ENCODE measurements at places on chromosomes 1 and 21.

- H3K4me3 ChIP-seq = no peak overlapping the region
- no peaks in the 10 kb centered on the region for H3K27me3 ChIP-seq
- no peak overlapping the region for H3K27ac ChIP-seq
- no peaks in the 10 kb centered on the region for H3K36me3 ChIP-seq
Measured at GRCh38 chr1:69747207-69747606, 179.5 kb downstream of the LRRC7 start.

DNA sequence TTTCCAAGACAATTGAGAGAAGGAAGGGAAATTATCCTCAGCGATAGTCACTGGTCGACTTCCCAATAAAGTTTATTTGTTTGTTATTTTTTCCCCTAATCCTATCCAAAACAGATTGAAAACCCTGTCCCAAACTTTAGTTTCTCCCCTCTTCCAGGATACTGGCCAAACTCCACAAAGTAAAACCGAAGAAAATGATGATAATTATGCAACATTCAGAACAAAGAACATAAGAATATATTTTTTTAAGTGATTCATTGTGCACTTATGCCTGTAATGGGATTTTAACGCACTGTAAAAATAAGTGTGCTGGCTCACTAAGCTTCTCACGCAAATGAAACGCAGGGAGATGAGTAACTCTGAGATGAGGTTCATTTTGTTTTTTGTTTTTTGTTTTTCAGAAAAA, 6.0 kb downstream of the GLIS1 start:
- H3K27me3 ChIP-seq = peaks cover 66% of the 10 kb centered on the region
- H3K4me3 ChIP-seq = no peak overlapping the region
- H3K36me3 ChIP-seq = no peaks in the 10 kb centered on the region
- no peak overlapping the region for H3K27ac ChIP-seq

GRCh38 chr1:36591278-36591677, 108.6 kb upstream of the CSF3R start:
- H3K27ac ChIP-seq = no peak overlapping the region
- H3K4me1 ChIP-seq = no peaks in the 10 kb centered on the region
- no peaks in the 10 kb centered on the region for H3K36me3 ChIP-seq
- no peak overlapping the region for H3K4me3 ChIP-seq
- DNase-seq = no peak
- H3K27me3 ChIP-seq = peaks cover 100% of the 10 kb centered on the region

DNA sequence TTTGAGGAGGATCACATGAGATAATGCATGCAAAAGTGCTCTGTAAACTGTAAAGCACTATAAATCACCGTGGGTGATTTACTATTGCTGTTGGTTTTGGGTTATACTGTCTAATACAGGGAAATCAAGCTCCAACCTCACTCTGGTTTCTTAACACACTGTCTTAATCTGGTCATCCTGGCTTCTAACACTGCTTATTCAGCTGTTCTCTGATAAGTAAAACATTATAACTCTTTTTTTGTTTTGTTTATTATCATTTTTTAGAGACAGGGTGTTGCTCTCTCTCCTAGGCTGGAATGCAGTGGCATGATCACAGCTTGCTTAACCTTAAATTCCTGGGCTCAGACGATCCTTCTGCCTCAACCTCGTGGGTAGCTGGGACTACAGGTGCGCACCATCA, 21.9 kb upstream of the LSM10 start:
- peak overlapping the region; percentile 5 for H3K27ac ChIP-seq
- H3K36me3 ChIP-seq = peaks cover 13% of the 10 kb centered on the region
- H3K27me3 ChIP-seq = no peaks in the 10 kb centered on the region
- H3K4me1 ChIP-seq = peaks cover 20% of the 10 kb centered on the region
- no peak overlapping the region for H3K4me3 ChIP-seq

- no peak overlapping the region for H3K4me3 ChIP-seq
- no peaks in the 10 kb centered on the region for H3K4me1 ChIP-seq
- no peak for DNase-seq
- no peaks in the 10 kb centered on the region for H3K36me3 ChIP-seq
- H3K27ac ChIP-seq = no peak overlapping the region
Measured at GRCh38 chr1:41333146-41333784, 28.0 kb upstream of the FOXO6 start.

DNA sequence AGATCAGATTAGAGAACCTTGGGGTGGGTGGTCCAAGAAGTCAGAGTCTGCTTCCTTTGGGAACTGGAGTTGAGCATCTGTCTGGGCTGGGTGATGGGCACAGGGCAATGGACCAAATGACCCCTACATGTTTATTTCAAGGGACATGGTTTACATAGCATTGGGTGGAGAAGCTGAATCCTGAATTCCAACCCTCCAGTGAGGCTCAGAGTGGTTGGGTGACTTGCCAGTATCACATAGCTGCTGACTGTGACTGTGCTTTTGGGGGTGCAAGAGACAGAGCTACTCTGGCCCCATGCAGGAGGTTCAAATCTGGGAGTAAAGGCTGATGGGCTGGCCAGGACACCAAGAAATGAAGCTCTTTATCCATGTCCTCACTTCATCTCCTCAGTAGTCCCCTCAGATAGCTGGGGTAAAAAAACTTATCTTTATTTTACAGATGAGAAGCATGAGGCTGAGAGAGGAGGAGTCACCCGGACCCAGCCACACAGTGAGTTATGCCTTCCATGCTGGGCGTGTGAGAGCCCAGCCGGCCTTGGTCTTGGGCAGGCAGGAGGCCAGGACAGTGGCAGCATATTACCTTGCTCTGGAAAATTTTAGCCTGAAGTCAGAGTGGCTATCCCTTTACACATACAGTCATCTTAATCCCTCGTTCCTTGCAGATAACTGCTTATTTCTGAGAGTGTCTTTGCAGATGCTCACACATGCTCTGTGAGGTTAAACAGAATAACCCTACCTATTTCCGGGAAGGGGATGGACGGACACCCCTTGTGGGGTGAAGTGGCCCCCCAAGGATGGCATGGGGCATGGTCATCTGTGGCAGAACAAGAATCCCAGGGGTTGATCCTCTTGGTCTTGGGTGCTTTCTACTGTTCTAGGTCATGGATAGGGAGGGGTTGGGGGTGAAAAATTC, 2.8 kb upstream of the SERINC2 start:
- no peaks in the 10 kb centered on the region for H3K36me3 ChIP-seq
- H3K4me1 ChIP-seq = peaks cover 19% of the 10 kb centered on the region
- no peak overlapping the region for H3K4me3 ChIP-seq
- peaks cover 60% of the 10 kb centered on the region for H3K27me3 ChIP-seq
- H3K27ac ChIP-seq = no peak overlapping the region

DNA sequence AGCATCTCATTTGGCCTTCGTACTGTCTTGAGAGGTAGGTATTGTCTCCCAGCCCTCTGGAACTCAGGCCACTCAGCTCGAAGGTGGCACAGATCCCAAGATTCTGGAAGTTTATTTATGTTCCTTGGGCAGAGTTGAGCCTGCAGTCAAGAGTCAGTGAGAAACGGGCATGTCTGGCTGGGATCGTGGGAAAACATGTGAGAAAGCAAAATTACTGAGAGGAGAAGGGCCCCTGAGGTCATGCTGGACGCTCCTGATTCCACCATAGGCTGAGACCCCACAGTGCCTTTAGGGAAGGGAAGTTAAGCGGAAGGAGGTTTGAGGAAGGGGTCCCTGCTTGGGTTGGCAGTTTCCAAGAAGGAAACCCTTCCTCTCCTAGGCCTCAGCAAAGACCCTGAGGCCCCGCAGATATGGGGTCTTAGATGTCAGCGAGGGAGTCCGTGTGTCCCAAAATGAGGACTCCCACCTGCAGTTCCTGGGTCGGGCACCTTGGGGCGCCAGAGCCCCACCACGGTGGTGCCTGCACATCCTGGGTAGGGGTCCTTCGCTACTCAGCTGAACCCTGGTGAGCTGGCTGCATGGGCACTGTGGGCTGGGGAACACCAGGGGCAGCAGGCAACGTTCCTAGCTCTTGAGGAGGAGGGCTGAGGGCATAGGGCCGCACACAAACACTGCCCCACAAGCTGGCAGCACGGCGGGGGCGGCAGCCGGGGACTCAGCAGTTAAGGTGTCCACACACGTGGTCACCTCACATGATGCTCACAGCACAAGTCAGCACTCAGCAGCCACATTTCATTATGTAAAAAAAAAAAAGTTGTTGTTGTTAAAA, 12.3 kb upstream of the SEMA4A start:
- no peak overlapping the region for H3K4me3 ChIP-seq
- H3K36me3 ChIP-seq = peaks cover 37% of the 10 kb centered on the region
- H3K27me3 ChIP-seq = no peaks in the 10 kb centered on the region
- H3K4me1 ChIP-seq = peaks cover 31% of the 10 kb centered on the region

DNA sequence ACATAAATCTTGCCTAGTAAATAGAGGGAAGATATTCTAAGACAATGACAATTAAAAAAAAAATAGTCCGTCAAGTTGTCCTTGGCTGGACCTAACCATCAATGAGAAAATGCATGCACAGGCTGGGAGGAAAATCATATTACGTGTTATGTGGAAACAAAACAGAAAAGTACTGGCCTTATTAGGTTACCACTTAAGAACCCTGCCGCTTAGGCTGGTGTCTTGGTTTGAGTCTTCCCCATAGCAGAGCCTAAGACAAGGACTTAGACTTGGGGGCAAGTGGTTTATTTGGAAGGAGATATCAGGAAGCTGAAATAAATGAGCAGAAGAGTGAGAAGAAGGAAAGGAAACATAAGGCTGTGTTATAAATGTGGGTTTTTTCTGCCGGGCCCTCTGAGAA, 186.4 kb downstream of the MRPL39 start:
- H3K27ac ChIP-seq = no peak overlapping the region
- DNase-seq = no peak
- H3K4me3 ChIP-seq = no peak overlapping the region
- H3K4me1 ChIP-seq = no peaks in the 10 kb centered on the region
- no peaks in the 10 kb centered on the region for H3K36me3 ChIP-seq
- H3K27me3 ChIP-seq = peaks cover 3% of the 10 kb centered on the region

DNA sequence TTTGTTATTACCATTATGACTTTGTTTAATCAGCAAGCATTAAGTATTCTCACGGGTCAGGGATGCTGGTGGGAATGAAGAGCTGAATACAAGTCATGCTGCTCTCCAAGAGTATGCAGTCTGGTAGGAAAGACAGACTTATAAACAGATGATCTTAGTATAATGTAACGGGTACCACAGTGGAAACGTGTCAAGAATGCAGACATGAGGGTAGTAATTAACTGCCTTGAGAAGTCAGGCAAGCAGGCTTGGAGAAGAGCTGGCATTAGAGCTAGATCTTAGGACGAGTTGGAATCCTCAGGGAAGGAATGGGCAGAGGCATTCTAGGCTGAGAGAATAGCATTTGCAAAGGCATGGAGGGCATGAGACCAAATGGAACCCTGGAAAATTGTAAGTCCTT, 19.7 kb downstream of the FAM76A start:
- H3K27ac ChIP-seq = no peak overlapping the region
- no peak overlapping the region for H3K4me3 ChIP-seq
- peaks cover 70% of the 10 kb centered on the region for H3K36me3 ChIP-seq
- no peak for DNase-seq

GRCh38 chr1:106296431-106296830, 760.0 kb upstream of the PRMT6 start:
- H3K4me3 ChIP-seq = no peak overlapping the region
- no peak overlapping the region for H3K27ac ChIP-seq
- H3K36me3 ChIP-seq = no peaks in the 10 kb centered on the region

GRCh38 chr1:209590405-209590804, 6.9 kb downstream of the CAMK1G start:
- peaks cover 8% of the 10 kb centered on the region for H3K4me1 ChIP-seq
- H3K27ac ChIP-seq = no peak overlapping the region
- no peak overlapping the region for H3K4me3 ChIP-seq
- H3K27me3 ChIP-seq = peaks cover 4% of the 10 kb centered on the region

- no peaks in the 10 kb centered on the region for H3K27me3 ChIP-seq
- H3K4me3 ChIP-seq = peak overlapping the region; percentile 37
- peaks cover 51% of the 10 kb centered on the region for H3K4me1 ChIP-seq
- no peaks in the 10 kb centered on the region for H3K36me3 ChIP-seq
Measured at GRCh38 chr1:146007489-146008133, 11.2 kb upstream of the TXNIP start.

- no peaks in the 10 kb centered on the region for H3K36me3 ChIP-seq
- no peak overlapping the region for H3K27ac ChIP-seq
- DNase-seq = no peak
- no peaks in the 10 kb centered on the region for H3K4me1 ChIP-seq
Measured at GRCh38 chr1:96508233-96508632, 213.4 kb upstream of the PTBP2 start.

DNA sequence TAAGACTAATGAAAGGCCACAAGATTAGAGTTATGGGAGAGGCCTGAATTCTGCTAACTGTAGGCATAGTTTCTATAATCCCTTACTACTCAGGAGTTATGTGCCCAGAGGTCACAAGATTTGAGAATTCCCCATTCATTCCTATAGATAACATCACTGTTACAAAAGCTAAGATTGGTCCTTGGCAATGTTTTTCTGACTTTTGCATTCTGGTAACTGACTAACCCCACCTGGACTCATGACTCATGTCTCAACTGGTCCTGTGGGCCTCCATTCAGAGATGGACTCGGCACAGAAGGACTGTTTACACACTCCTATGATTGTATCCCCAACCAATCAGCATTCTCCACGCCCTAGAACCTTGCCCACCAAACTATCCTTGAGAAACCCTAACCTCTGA, 249.0 kb upstream of the ZP4 start:
- no peaks in the 10 kb centered on the region for H3K4me1 ChIP-seq
- no peak overlapping the region for H3K4me3 ChIP-seq
- H3K27me3 ChIP-seq = no peaks in the 10 kb centered on the region
- DNase-seq = no peak
- H3K36me3 ChIP-seq = no peaks in the 10 kb centered on the region

GRCh38 chr1:108718927-108719655, 6.4 kb downstream of the FNDC7 start:
- H3K36me3 ChIP-seq = no peaks in the 10 kb centered on the region
- H3K4me3 ChIP-seq = no peak overlapping the region

DNA sequence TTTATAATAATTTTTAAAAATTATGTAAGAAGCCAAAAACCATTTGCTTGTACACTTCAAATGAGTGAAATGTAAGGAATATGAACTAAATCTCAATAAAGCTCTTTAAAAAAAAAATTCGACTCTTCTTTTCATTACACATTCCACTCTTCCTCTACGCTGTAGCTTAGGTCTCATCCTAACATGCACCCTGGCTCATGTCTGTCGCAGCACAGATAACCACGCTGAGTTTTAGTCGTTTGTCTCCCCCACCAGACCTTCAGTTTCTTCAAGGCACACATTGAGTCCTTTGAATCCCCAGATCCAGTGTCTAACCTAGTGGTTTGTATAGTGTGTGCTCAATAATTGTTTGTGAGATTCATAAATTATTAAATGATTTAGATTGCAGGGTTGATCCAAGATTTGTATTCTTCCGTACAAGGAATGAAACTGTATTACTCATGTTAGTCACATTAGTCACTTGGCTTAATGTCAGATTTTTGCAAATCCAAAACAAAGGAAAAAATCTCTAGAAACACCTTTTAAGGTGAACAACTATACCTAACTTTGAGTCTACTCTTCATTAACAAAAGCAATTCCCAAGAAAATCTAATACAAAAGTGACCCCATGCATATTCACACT, 57.3 kb downstream of the SLC25A24 start:
- H3K27me3 ChIP-seq = no peaks in the 10 kb centered on the region
- peaks cover 86% of the 10 kb centered on the region for H3K36me3 ChIP-seq
- H3K27ac ChIP-seq = no peak overlapping the region
- DNase-seq = no peak
- no peak overlapping the region for H3K4me3 ChIP-seq

- no peaks in the 10 kb centered on the region for H3K4me1 ChIP-seq
- H3K27ac ChIP-seq = no peak overlapping the region
- H3K4me3 ChIP-seq = no peak overlapping the region
- no peaks in the 10 kb centered on the region for H3K36me3 ChIP-seq
- DNase-seq = no peak
Measured at GRCh38 chr1:204172404-204173029, 6.4 kb upstream of the REN start.

Measured in left ventricle myocardium inferior (tissue), 1 donor.